Immature natural killer cell (primary cell): ENCODE measurements at places on chromosomes 5 and 9. TPM values are rescaled to one million over a fixed set of nuclear protein-coding genes. Genes with fewer than 3 reads are reported as not detected.

GRCh38 chr9:95807326-95807947 is 68.1 kb upstream of the ERCC6L2 start:
- no peak overlapping the region for H3K4me3 ChIP-seq
- H3K36me3 ChIP-seq: peaks cover 14% of the 10 kb centered on the region
- no peak for DNase-seq
- no peaks in the 10 kb centered on the region for H3K4me1 ChIP-seq

Gene FYB1
- polyA plus RNA-seq: 50.6 TPM

Gene ACTL7A
- polyA plus RNA-seq: not detected

DNA sequence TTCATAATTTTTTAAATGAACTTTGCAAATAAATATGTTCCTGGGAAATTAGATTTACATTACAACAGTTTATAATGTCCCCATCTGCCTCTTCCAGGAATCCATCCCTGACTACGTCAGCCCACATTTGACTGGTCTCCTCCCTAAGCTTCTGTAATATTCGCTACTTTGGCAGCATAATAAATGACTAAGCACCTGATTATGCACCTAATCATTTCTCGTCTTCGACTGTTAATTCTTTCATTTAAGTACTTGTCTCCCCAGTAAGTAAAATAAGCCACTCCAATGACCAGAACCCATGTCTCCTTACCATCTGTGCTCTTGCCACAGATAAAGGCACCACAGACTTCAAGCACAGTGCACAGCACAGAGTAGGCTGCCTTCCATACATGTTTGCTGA is 122.7 kb downstream of the DENND1A start:
- H3K36me3 ChIP-seq: no peaks in the 10 kb centered on the region
- no peaks in the 10 kb centered on the region for H3K27me3 ChIP-seq
- no peaks in the 10 kb centered on the region for H3K4me1 ChIP-seq
- no peak for DNase-seq
- H3K4me3 ChIP-seq: no peak overlapping the region
- no peak overlapping the region for H3K27ac ChIP-seq

DNA sequence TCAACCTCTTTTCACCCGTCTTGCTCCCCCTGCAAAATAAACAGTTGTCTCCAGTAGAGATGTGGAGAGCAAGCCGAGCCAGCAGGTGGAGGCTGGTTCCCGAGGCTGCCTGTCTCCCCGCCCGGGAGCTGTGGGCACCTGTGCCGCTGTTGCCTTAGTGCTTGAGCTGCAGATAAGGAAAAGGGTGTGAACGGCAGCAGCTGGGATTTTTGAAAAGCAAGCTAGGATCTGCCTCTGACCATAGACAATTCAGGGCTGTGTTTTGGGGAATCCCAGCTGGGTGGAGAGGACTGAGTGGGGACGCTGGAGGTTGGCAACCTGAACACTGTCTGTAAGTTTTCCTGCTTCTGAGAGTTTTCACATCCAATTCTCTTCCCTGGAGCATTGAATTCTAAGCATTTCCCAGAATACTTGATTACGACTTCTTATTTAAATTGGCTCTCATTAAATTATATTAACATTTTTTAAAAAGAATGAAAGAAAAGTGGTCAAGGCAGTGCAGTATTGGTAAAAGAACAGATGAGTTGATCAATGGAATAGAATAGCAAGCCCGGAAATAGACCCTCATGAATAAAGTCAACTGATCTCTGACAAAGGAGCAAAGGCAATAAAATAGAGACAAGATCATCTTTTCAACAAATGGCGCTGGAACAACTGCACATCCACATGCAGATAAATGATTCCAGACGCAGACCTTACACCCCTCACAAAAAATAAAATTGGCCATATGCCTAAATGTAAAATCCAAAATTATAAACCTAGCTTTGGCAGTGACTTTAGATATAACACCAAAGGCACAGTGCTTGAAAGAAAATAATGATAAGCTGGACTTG is 9.7 kb downstream of the WNK2 start:
- no peak overlapping the region for H3K27ac ChIP-seq
- no peak overlapping the region for H3K4me3 ChIP-seq
- H3K4me1 ChIP-seq: no peaks in the 10 kb centered on the region
- peaks cover 4% of the 10 kb centered on the region for H3K27me3 ChIP-seq
- no peak for DNase-seq
- no peaks in the 10 kb centered on the region for H3K36me3 ChIP-seq

DNA sequence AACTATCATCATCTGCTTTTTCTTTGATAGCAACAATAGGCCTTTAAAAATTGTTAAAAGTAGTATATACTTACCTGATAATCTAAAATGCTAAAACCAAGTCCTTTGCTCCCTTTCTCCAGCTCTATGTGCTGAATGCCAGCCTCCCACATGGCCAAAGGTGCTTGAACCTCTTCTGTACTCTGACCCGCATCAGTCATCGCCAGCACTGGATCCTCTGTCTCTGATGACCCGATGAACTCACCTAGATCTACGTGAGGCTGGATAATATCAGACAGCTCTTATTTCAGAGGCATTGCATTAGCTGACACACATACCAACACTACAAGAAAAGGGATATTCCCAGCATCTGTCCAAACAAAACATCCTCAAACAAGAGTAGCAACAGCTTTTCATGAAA is 89.5 kb downstream of the MPDZ start:
- H3K36me3 ChIP-seq: no peaks in the 10 kb centered on the region
- no peaks in the 10 kb centered on the region for H3K4me1 ChIP-seq
- DNase-seq: no peak

DNA sequence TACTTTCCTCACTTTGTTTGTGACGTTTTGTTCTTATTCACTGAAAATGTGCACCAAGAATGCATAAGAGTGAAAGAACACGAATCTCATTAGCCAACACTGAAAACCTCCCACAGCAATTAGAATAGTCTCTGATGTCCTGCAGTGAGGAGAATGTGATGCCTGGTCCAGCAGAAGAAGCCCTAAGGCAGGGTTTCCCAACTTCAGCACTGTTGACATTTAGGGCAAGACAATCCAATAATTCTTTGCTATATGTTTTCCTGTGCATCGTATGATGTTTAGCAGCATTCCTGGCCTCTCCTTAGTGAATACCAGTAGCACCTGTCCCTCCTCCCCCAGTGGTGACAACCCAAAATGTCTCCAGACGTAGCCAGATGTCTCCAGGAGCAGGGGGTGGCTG is 14.8 kb downstream of the MVB12B start:
- no peak overlapping the region for H3K27ac ChIP-seq
- peaks cover 6% of the 10 kb centered on the region for H3K27me3 ChIP-seq
- no peaks in the 10 kb centered on the region for H3K36me3 ChIP-seq
- no peaks in the 10 kb centered on the region for H3K4me1 ChIP-seq
- H3K4me3 ChIP-seq: no peak overlapping the region

GRCh38 chr5:78102500-78102899 is 192.0 kb downstream of the AP3B1 start:
- no peaks in the 10 kb centered on the region for H3K4me1 ChIP-seq
- H3K4me3 ChIP-seq: no peak overlapping the region
- H3K27ac ChIP-seq: no peak overlapping the region
- no peak for DNase-seq
- no peaks in the 10 kb centered on the region for H3K27me3 ChIP-seq

- no peak overlapping the region for H3K4me3 ChIP-seq
- H3K27me3 ChIP-seq: no peaks in the 10 kb centered on the region
- DNase-seq: no peak
- H3K36me3 ChIP-seq: no peaks in the 10 kb centered on the region
Observed at GRCh38 chr9:110753731-110754231, 85.2 kb downstream of the MUSK start.

- no peak overlapping the region for H3K4me3 ChIP-seq
- peaks cover 37% of the 10 kb centered on the region for H3K4me1 ChIP-seq
- no peak overlapping the region for H3K27ac ChIP-seq
- H3K36me3 ChIP-seq: no peaks in the 10 kb centered on the region
- DNase-seq: no peak
Observed at GRCh38 chr9:114448706-114449105, 56.6 kb downstream of the WHRN start.

- H3K27ac ChIP-seq: no peak overlapping the region
- H3K4me1 ChIP-seq: no peaks in the 10 kb centered on the region
- H3K36me3 ChIP-seq: no peaks in the 10 kb centered on the region
- H3K27me3 ChIP-seq: peaks cover 3% of the 10 kb centered on the region
- no peak overlapping the region for H3K4me3 ChIP-seq
Observed at GRCh38 chr9:87796196-87796595, 70.3 kb downstream of the CTSL start.

Gene SYK
- polyA plus RNA-seq: 82.6 TPM

DNA sequence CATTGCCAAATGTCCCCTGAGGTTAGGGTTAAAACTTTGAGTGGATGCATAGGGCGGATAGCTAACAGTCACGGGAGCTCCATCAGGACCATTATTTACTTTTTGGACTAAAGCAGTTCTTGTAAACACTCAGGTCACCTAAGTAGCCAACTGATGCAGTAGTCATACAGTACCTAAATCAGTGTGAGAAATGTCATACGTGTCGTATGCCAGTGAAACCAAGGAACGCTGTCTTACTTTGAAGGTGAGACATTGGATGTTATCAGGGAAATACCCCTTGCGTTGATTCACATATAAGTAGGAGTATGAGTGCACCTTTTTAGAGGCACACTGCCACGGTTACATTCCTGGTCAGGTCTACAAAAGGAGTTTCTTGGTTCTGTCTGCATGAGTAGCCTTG is 101.9 kb downstream of the LNPEP start:
- DNase-seq: no peak
- H3K27ac ChIP-seq: no peak overlapping the region
- H3K4me1 ChIP-seq: peaks cover 19% of the 10 kb centered on the region
- H3K27me3 ChIP-seq: peaks cover 5% of the 10 kb centered on the region
- no peak overlapping the region for H3K4me3 ChIP-seq
- H3K36me3 ChIP-seq: no peaks in the 10 kb centered on the region

- peaks cover 6% of the 10 kb centered on the region for H3K27me3 ChIP-seq
- DNase-seq: no peak
- no peaks in the 10 kb centered on the region for H3K4me1 ChIP-seq
Observed at GRCh38 chr5:171647043-171647903, 138.3 kb upstream of the SMIM23 start.

DNA sequence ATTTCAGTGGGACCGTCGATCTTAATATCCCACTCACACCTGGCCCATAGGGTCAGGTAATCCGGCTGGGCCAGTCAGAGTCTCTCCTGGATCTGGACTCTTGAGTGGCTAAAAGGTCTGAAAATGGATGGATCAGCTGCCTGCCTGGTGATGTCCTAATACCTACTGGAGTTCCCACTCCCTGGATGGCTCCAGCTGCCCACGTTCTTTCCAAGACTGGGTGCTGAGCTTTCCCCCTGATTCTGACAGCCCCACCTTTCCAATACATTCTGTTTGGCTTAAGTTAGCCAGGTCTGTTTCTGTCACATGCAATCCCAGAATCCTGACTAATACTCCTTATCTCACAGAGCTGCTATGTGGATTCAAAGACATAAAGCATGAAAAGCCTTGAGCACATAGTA is 10.2 kb downstream of the SH3PXD2B start:
- no peak overlapping the region for H3K4me3 ChIP-seq

- no peak overlapping the region for H3K27ac ChIP-seq
- no peak for DNase-seq
- H3K36me3 ChIP-seq: no peaks in the 10 kb centered on the region
- peaks cover 2% of the 10 kb centered on the region for H3K27me3 ChIP-seq
- no peak overlapping the region for H3K4me3 ChIP-seq
Observed at GRCh38 chr5:17893026-17893635, 258.9 kb downstream of the TAF11L14 start.

DNA sequence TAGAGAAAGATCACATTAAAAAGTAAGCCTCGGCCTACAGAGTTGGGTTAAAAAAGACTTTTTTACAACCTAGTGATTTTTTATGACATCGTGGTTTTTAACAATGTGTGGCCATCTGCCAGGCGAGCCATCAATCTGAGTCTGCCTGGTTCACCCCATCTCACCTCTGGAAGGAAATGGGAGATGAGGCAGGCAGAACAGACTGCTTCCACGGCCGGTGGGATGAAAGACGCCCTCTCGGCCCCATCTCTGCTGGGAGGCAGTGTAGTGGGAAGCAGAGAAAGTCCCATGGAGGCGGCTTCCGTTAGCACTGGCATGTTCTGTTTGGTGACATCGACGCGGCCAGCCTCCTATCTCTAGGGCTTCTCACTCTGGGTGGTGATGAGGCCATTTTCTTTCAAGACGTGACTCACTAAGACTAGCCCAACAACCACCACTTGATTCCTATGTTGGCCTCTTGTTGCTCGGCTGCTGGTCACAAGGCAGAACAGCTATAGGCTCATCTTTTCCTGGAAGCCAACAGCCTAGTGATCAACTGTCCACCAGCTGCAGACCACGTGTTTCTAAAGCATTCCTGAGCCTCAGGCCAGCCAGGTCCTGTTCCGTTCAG is 132.4 kb upstream of the OTULINL start:
- H3K4me3 ChIP-seq: no peak overlapping the region
- no peaks in the 10 kb centered on the region for H3K4me1 ChIP-seq
- no peak overlapping the region for H3K27ac ChIP-seq
- DNase-seq: no peak
- no peaks in the 10 kb centered on the region for H3K27me3 ChIP-seq

DNA sequence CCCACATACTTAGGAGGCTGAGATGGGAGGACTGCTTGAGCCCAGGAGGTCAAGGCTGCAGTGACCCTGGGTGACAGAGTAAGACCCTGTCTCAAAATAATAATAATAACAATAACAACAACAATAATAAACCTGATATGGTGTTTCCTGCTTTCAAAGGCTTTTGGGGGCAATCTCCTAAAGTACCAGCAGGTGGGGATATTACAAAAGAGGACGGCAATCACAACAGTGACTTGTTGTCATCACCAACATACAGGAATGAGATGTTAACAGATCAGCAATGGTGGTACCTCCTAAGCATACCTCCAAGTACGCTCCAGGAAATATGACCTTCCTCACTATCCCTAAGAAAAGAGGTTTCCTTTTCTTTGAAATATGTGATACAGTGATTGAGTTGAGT is 91.1 kb upstream of the RNF180 start:
- no peaks in the 10 kb centered on the region for H3K27me3 ChIP-seq
- no peak overlapping the region for H3K27ac ChIP-seq
- H3K4me1 ChIP-seq: no peaks in the 10 kb centered on the region
- no peak for DNase-seq
- no peak overlapping the region for H3K4me3 ChIP-seq

DNA sequence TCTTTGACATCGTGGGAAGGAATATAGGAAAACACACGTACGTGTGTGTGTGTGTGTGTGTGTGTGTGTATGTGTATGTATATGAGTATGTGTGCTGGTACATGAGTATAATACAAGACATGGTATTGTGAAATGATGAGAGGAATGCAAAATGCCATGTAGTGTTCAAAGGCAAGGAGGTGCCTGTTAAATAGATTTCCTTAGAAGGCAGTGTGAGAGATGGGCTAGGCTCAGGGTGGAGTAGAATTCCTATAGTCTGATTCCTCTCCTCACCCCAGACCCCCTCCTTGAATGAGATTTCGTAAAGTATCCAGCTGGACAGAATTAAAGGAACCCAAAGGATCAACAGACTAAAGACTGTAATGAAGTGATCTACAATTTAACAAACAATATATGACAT is 11.1 kb downstream of the GPR21 start:
- no peak overlapping the region for H3K27ac ChIP-seq
- DNase-seq: no peak
- H3K4me1 ChIP-seq: no peaks in the 10 kb centered on the region
- H3K4me3 ChIP-seq: no peak overlapping the region

GRCh38 chr5:10854506-10855277 is 93.7 kb upstream of the DAP start:
- DNase-seq: no peak
- H3K36me3 ChIP-seq: no peaks in the 10 kb centered on the region
- no peak overlapping the region for H3K27ac ChIP-seq
- peaks cover 5% of the 10 kb centered on the region for H3K27me3 ChIP-seq

Gene HAVCR1
- not detected for polyA plus RNA-seq

Gene HAND1
- polyA plus RNA-seq: not detected

GRCh38 chr5:50995285-50995942 is 329.0 kb downstream of the PARP8 start:
- H3K4me1 ChIP-seq: no peaks in the 10 kb centered on the region
- no peak for DNase-seq
- no peak overlapping the region for H3K4me3 ChIP-seq
- no peaks in the 10 kb centered on the region for H3K36me3 ChIP-seq
